COR-L47 (cell line): ENCODE measurements at places on chromosomes 2 and 18.

DNA sequence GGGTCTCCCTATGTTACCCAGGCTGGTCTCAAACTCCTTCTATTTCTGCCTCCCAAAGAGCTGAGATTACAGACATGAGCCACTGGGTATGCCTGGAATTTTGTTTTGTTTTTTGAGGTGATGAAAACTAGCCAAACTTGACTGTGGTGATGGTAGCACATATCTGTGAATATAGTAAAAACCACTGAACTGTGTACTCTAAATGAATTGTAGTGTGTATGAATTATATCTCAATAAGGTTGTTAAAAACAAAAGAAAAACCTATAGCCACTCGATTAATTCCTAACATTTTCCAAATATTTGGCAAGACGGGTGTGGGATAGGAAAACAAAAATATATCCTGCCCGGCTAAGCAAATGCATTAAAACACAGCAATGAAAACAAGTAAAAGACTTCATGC, 1302.3 kb upstream of the CHAC2 start:
- DNase-seq, result no peak

DNA sequence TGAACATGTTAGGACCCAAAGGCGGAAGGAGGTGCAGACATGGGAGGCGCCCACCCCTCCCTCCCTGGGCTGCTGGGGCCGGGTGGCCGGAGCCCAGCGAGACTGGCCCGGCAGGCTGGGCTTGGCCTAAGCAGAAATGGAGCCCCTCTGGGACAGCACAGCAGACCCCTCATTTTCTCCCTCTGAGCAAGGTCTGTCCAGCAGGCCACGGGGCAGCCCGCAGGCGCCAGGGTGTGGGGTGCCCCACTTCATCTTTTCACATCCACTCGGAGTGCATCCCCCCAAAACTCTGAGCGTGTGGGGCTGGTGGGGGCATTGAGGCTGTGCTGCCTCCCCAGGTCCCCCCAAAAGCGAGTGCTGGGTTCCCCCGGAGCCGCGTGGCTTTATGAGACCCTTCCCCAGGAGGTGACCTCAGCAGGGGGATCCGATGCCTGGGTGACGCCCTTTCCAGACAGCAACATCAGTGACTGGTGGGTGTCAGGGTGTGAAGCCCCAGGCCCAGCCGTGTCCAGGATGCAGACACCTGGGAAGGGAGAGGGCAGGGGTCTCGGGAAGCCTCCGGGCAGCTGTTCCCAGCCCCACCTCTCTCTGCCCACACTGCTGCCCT, 36.7 kb upstream of the GPC1 start:
- DNase-seq, result no peak

- no peak for DNase-seq
Observed at GRCh38 chr2:156115338-156115737, 217.2 kb downstream of the NR4A2 start.

- no peak for DNase-seq
Observed at GRCh38 chr2:176166272-176166671, 9.2 kb downstream of the HOXD3 start.

GRCh38 chr2:136376211-136376610, 258.3 kb upstream of the CXCR4 start:
- no peak for DNase-seq

DNA sequence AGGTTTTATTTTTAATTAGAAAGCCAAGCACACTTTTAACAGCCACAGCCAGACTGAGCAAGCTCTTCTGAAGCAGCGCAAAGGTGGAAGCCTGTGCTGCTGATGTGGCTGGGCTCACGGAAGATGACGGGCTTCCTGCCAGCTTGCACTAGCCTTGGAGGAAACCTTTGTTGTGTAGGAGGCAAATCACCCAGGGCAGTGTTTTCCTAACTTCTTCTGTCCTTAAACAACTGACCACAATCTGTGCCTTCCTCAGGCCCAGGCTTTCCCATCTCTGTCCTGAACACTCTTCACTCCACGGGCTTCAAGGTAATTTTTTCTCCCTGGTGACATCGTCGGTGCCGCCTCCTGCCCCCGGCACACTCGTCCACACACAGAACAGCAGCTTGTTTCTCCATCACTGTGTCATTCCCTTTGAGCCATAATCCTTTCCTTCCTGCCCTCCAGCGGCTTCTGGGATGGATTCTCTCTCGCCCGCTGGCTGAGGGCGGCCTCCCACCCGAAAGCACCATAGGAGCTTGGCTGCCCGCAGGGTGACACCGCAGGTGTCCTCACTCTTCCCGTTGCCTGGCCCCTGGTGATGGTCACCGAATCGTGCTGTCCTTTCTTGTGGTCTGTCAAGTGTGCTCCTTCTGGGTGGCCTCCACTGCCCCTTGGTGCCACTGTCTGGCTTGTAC, 31.1 kb upstream of the INHBB start:
- DNase-seq, result no peak

- no peak for DNase-seq
Observed at GRCh38 chr2:2992634-2993033, 385.0 kb downstream of the EIPR1 start.

DNA sequence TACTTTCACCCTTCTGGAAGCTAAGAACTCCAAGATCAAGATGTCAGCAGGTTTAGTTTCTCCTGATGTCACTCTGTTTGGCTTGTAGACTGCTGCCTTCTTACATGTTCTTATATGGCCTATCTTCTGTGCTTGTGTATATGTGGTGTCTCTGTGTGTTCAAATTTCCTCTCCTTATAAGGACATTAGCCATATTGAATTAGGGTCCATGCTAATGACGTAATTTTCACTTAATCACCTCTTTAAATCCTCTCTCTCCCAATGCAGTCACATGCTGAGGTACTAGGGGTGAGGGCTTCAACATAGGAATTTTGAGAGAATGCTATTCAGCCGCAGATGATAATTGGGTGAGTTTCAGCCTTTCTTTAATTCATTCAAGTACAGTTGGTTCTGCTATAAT, 458.3 kb upstream of the SYT4 start:
- no peak for DNase-seq

DNA sequence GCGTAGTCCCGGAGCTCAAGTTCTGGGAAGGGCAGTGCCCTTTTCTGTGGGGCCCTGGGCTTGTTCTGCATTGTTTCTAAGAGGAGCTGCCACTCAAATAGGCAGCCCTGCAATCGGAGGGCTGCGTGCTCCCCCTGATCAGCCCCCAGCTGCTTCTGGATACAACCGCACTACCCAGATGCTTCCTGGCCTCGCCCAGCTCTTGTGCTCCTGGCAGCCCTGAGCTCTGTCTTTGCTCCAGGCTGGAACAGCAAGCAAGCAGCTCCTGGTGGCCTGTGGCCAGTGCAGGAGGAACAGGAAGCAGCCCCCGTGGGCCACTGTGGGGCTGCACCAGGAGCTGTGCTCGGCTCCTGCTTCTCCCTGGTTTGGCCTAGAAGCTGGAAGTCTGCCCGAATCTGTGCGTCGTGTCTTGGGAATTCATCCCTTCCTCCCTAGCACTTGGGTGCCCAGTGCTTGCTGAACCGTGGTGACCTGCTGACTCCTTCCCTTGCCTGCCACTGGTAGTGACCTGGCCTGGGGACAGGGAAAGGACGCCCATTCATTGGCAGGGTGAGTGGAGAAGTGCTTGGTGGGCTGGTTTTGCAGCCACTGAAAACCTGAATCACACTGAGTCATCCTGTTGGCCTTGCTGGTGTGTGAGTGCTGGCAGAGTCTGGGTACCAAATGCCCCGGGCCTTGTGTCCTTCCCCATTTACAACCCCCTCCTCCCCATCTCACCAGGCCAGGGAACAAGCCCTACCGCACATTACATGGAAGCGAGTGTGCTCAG, 27.3 kb upstream of the NTSR2 start:
- no peak for DNase-seq

DNA sequence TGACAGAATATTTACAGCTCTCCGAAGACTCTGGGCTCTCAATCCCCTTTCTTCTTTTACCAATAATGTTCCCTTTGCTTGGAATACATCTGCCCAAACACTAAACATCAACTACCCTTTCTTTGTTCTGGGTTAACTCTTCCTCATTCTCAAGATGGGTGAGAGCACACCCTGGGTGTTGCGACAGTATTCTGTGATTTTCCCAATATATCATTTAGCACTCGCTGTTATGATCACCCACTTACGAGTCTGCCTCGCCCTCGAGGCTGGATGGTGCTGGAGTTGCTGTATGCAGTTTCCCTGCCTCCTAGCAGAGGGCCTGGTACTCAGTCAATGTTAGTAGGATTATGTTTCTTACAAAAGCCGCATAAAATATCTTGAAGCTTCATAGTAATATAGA, 93.2 kb downstream of the SOCS6 start:
- peak; percentile 52 for DNase-seq

- no peak for DNase-seq
Observed at GRCh38 chr18:63147973-63148372, 171.6 kb downstream of the BCL2 start.

- no peak for DNase-seq
Observed at GRCh38 chr2:144544053-144544452, 24.1 kb upstream of the ZEB2 start.

GRCh38 chr2:125386074-125386473, 1269.9 kb upstream of the GYPC start:
- DNase-seq, result no peak

GRCh38 chr2:213537579-213537978, 253.3 kb downstream of the SPAG16 start:
- DNase-seq, result no peak

DNA sequence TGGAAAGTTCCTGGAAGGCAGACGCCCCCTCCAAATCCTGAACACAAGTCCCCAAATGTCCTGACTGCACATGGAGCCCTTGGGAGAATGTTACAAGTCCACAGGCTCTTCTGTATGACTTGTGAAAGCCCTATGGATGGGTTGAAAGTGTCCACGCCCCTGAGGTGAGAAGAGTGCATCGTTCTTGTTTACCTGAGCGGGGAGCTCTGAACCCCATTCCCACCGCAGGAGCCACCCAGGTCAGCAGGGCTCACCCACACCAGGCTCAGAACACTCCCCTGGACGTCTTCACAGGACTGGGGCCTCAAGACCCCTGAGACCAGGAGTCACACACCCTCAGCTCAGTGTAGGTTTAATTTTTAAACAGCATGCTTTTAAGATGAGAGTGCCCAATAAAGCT, 84.2 kb upstream of the TMEM18 start:
- DNase-seq, result no peak

GRCh38 chr2:163505281-163505680, 230.5 kb downstream of the FIGN start:
- no peak for DNase-seq

DNA sequence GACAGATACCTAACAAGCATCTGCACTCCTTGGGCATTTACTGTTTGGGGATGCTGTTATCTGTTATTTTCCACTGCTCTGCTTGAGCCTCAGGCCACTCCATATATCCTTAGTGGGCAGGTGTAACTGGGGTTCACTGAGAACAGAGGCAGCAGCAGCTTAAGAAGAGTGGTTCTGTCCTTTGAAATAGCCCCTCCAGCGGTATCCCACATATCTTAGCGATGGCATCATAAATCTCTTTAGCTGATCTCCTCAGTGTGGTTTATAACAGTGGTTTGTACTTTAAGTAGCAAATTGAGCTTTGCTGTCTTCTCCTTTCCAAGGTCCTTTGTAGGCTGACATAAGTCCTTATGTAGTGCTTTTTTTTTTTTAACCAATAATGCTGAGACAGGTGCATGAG, 79.7 kb upstream of the RPRM start:
- DNase-seq, result no peak

DNA sequence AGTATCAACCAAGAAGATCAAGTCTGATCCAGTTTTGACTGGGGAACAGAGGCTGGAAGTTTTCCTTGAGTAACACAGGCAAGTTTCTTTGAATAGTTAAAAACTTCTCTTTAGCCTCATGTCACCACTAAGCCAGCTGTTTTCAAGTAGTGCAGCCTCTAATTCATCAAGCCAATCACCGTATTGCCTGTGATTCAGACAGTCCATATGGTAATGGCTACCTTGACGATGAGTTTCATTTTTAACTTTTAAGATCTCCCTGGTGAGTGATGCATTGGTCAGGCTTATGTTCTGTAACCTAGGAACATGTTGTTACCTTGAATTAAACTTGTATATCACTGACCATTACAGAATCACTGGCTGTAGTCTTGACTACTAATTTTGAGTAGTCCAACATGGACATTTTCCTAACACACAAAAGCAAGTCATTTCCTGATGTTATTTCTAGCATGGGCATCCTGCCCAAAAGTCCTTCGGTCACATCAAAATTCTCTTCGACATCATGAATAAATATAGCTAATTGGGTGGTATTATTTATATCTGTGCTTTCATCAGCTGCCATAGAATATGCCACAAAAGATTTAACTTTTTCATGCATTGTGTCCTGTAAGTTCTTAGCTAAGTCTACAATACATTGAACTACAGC, 238.8 kb upstream of the GCFC2 start:
- no peak for DNase-seq

DNA sequence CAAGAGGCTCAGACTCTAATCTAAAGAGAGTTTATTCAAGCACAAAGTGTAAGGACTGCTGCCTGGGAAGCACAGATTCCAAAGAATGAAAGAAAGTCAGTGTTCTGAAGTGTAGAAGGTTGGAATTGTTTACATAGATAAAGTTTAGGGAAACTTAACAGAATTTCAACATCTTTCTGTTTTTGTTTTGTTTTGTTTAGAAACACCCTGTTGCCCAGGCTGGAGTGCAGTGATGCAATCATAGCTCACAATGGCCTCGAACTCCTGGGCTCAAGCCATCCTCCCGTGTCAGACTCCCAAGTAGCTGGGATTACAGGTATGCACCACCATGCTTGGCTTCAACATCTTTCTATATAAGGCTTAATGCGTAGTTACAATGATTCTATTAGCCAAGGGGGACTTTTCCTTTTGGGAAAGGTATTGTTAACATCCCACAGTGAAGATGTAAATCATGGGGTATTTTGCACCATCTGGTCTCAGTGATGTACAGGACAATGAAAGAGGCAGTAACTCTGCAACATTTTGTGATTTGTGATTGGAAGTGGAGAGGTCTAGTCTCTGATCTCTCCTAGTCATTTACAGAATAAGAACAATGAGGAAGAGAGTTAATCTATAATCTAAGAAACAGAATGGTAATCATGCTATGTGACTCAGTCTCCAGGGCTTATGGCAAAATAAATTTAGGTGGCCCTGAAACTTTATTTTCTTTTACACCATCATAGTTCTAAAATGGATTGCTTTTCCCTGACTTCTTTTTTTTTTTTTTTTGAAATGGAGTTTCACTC, 45.6 kb upstream of the MSH6 start:
- no peak for DNase-seq

DNA sequence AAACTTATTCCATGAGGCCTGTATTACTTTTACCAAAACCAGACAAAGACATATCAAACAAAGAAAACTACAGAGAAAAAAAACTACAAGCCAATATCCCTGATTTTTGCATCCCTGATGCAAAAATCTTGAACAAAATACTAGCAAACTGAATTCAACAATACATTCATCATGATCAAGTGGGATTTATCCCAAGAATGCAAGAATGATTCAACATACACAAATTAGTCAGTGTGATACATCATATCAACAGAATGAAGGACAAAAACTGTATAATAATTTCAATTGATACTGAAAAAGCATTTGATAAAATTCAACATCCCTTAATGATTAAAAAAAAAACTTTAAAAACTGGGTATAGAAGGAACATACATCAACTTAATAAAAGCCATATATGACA, 106.8 kb downstream of the SLC39A10 start:
- no peak for DNase-seq
